Osteocyte (in vitro differentiated cells): ENCODE measurements at places on chromosomes 5 and 9. TPM values are rescaled to one million over a fixed set of nuclear protein-coding genes. Genes with fewer than 3 reads are reported as not detected.

GRCh38 chr9:7273575-7273974 is 515.8 kb downstream of the KDM4C start:
- H3K27ac ChIP-seq, result no peak overlapping the region
- no peaks in the 10 kb centered on the region for H3K36me3 ChIP-seq
- H3K4me3 ChIP-seq, result no peak overlapping the region
- H3K4me1 ChIP-seq, result no peaks in the 10 kb centered on the region

- H3K36me3 ChIP-seq, result no peaks in the 10 kb centered on the region
- DNase-seq, result no peak
- peaks cover 3% of the 10 kb centered on the region for H3K27me3 ChIP-seq
- H3K4me1 ChIP-seq, result no peaks in the 10 kb centered on the region
- no peak overlapping the region for H3K27ac ChIP-seq
These were observed 413.5 kb upstream of the ZNF462 start for GRCh38 chr9:106449336-106449927.

DNA sequence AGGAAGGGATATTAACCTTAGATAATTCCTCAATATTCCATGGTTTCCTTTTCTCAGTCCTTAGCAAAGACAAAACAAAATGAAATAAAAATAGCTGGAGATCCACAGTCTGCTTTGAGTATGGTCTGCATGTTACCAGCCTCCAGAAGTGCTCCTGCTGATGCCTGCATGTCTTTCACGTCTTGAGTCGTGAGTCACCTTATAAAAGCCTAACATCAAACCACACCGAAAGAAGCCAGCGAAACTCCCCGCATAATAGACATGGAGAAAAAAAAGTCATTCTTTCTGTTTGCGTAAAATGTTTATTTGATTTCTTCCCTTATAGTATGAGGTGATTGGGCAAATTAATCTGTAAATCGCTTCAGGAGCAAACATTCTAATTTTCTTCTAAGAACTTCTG is 380.5 kb downstream of the SLCO4C1 start:
- no peaks in the 10 kb centered on the region for H3K4me1 ChIP-seq

DNA sequence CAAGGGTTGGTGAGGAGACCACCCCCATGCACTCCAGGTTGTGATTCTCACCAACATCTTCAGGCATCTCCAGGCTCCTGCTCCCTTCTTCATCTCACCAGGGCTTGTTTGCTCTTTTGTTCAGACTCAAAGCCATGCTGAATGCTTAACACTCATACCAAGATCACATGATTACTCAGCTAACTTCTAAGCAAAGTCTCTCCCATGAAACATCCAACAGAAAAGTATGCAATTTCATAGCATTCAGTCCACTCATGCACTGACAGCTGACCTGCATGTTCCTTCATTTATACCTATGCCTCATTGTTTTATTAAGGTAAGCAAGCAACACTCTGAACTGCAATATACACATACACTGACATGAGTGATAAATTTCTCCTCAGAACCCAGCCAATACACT is 69.0 kb downstream of the SHC3 start:
- H3K27ac ChIP-seq, result no peak overlapping the region
- H3K4me3 ChIP-seq, result no peak overlapping the region
- no peak for DNase-seq
- no peaks in the 10 kb centered on the region for H3K4me1 ChIP-seq
- H3K36me3 ChIP-seq, result no peaks in the 10 kb centered on the region
- peaks cover 12% of the 10 kb centered on the region for H3K27me3 ChIP-seq

DNA sequence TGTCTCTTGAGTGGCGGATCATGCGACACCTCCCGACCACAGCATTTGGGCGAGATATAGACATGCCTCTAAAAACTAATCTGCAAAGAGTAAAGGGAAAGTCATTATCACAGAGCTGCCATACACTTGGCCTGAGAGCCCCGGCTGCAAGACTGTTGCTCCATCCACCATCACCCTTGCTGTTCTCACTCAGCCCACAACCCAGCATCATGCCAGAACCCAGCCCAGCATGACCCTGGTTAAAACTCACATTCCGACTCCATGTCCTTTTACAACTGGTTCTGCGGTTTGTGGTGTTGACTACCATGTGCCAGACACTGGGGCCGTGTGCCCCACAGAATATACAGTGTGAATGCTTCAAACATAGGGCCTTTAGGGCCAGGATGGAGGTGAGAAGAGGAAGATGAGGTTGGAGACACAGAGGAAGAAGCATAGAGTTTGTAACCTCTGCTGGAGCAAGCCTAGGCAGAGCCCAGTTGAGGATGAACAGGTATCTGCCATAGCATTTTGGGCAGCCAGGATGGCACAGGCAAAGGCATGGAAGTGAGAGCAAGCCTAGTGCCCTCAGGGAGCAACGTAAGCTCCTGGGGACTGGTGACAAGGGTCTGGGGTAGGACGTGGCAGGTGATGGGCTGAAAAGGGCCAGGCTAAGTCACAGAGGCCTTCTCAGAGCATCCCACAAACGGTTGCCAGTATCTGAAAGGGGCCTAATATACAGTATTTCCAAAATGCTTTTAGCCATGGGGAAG is 37.5 kb upstream of the SMU1 start:
- no peak overlapping the region for H3K27ac ChIP-seq
- no peak overlapping the region for H3K4me3 ChIP-seq
- peaks cover 33% of the 10 kb centered on the region for H3K4me1 ChIP-seq
- DNase-seq, result no peak

- H3K4me3 ChIP-seq, result no peak overlapping the region
- DNase-seq, result no peak
- H3K4me1 ChIP-seq, result no peaks in the 10 kb centered on the region
- H3K27ac ChIP-seq, result no peak overlapping the region
These were observed 123.8 kb downstream of the FAM170A start for GRCh38 chr5:119752921-119753886.

GRCh38 chr9:33125461-33125860 is 41.7 kb downstream of the B4GALT1 start:
- H3K4me3 ChIP-seq, result no peak overlapping the region
- H3K27ac ChIP-seq, result no peak overlapping the region
- peaks cover 20% of the 10 kb centered on the region for H3K4me1 ChIP-seq
- no peaks in the 10 kb centered on the region for H3K27me3 ChIP-seq

DNA sequence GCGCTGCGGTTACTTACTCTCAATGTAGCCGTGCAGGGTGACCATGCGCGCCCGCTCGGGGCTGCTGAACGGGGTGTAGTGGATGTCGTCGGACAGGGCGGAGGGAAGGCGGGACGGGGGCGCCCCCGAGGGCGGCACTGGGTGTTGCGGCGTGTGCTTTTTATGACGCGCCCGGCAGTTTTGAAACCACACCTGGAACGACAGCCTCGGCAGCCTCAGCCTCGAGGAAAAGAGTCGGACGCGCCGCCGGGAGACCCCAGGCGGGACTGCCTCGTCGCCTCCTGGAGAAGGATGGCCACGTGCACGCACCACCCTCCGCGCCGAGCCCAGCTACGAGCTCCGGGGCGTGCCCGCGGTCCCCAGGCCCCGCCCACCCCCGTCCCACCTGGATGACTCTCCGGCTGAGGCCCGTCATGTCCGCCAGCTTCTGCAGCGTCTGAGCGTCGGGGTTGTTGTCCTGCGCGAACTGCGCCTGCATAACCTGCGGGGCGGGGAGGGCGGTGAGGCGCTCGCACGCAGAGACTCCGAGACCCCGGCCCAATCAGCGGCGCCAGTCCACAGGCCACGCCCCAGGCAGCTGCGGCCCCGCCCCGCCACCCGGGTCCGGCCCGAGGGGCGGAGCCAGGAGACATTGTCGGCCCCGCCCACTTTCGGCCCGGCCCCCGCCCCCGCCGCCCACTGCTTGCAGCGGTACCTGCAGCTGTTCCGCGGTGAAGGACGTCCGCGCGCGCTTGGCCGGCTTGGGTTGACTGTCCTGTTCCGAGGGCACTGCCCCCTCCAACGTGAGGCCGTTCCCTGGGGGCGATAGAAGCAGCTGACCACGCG is 15.0 kb downstream of the LHX6 start:
- H3K36me3 ChIP-seq, result no peaks in the 10 kb centered on the region
- H3K27me3 ChIP-seq, result peaks cover 86% of the 10 kb centered on the region
- peaks cover 11% of the 10 kb centered on the region for H3K4me1 ChIP-seq
- H3K27ac ChIP-seq, result no peak overlapping the region

DNA sequence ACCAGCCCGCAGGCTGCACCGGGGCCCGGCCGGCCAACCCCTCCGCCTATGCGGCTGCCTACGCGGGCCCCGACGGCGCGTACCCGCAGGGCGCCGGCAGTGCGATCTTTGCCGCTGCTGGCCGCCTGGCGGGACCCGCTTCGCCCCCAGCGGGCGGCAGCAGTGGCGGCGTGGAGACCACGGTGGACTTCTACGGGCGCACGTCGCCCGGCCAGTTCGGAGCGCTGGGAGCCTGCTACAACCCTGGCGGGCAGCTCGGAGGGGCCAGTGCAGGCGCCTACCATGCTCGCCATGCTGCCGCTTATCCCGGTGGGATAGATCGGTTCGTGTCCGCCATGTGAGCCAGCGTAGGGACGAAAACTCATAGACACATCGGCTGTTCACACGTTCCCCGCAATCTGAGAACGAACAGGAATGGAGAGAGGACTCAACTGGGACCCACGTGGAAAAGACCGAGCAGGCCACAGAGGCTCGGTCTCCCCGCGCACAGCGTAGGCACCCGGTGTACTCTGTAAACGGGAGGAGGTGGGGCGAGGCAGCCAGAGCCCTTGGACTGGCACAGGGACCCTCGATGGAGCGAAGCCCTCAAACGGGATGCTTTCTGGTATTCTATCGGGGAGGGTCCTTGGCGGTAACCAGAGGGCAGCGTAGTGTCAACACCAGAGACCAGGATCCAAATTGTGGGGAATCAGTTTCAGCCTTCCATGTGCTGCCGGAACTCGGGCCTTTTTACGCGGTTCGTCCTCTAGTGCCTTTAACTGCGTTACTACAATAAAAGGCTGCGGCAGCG is 1.9 kb downstream of the FOXE1 start:
- no peak overlapping the region for H3K4me3 ChIP-seq
- H3K4me1 ChIP-seq, result peaks cover 15% of the 10 kb centered on the region
- peaks cover 78% of the 10 kb centered on the region for H3K27me3 ChIP-seq
- peak; percentile 76 for DNase-seq

DNA sequence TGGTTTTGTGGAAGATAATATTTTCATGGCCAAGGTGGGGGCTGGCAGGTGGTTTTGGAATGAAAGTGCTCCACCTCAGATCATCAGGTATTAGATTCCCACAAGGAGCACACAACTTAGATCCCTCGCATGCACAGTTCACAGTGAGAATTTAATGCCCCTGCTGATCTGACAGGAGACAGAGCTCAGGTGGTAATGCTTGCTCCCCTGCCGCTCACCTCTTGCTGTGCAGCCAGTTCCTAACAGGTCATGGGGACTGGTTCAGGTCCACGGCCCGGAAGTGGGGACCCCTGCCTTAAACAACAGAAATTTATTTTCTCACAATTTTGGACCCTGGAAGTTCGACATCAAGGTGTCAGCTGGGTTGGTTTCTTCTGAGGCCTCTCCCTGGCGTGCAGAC is 668.7 kb upstream of the ZNF608 start:
- no peak overlapping the region for H3K27ac ChIP-seq
- no peak overlapping the region for H3K4me3 ChIP-seq
- no peak for DNase-seq
- peaks cover 42% of the 10 kb centered on the region for H3K4me1 ChIP-seq

Gene DMRT2
- total RNA-seq, result not detected in 2 replicates

Gene STK32A
- total RNA-seq, result not detected in 2 replicates
